ENCODE measurements at places on chromosomes 7 and 10.

DNA sequence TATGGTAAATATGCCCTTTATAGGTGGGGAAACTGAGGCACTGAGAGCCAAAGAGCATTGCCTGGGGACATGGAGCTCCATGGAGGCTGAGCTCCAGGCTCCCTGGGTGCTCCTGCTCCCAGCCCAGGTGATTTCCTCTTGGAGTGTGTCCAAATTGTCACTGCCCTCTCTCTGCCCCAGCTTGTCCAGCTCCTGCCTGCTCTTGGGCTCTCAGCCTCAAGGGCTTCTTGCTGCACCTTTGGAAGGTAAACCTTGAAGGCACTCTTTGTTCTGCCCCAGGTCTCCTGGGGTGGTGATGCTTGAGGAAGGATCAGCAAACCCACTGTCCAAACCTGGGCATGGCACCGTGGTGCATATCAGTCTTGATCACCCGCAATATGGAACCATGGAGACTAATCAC lies 166.1 kb downstream of the RPS24 start:
- DNase-seq = no peak

DNA sequence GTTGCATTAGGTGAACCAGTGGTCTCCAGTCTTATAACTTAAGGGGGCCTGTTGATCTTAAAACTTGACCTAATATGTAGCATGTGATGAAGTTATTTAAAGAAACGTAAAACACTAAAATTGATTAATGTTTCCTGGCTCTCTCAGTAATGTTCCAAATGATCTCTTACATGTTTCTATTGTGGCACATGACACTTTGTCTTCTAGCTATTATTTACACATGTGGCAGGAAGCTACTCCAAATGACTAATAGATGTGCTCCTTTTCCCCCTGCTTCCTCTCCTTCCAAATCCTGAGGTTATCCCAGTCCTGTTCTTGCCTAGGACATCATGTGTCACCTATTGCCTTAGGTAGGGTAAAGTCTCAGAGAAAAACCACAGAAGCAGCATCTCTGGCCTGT lies 89.4 kb downstream of the FAS start:
- no peak for DNase-seq

- no peak for DNase-seq
Measured at GRCh38 chr10:59283456-59284091, 78.8 kb downstream of the FAM13C start.

DNA sequence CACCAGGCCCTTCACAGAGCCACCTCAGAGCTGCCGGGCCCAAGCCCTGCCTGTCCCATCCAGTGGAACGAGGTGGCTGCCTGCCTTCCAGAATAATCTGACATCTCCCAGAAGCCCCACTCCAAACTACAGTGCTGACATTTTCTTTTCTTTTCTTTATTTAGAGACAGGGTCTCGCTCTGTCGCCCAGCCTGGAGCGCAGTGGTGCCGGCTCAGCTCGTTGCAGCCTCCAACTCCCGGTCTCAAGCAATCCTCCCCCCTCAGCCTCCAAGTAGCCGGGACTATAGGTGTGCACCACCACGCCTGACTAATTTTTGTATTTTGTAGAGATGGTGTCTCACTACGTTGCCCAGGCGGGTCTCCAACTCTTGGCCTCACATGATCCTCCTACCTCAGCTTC lies 346 bp downstream of the TMEM270 start:
- DNase-seq = no peak

- DNase-seq = no peak
Measured at GRCh38 chr7:151637781-151638261, 118.1 kb upstream of the RHEB start.

DNA sequence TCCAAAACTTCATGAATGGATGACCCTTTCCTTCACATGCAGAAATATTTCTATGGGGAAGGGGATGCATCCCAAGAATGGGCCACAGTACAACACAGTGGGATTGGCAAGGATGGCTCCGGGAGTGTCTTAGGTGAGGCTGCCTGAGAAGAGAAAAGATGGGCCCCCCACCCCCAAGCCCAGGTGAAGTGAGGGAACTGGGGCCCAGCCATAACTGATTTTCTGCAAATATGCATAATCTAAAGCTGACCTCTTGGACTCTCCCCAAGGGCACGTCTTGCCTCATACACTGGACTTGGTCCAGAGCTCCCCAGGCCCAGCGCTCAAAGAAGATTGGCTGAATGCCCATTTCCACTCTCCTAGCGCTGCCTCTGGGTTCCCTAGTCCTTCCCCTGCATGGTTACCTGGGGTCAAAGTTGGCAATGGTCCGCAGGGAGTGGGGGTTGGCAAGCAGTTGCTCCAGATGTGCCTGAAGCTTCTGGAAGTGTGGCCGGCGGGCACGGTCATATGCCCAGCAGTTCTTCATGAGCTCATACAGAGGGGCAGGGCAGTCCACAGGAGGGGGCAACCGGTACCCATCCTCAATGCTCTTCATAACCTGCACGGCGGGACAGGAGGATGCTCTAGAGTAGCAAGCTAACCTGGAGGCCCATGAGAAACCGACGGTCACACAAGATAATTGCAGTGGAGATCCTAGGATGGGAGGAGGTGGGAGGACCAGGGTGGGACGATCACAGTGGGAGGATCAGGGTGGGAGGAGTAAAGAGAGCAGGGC lies 12.3 kb downstream of the ZYX start:
- DNase-seq = no peak

- DNase-seq = no peak
Measured at GRCh38 chr7:99258501-99258900, 14.1 kb upstream of the MYH16 start.

- DNase-seq = no peak
Measured at GRCh38 chr7:150914966-150915365, 62.6 kb downstream of the AOC1 start.

DNA sequence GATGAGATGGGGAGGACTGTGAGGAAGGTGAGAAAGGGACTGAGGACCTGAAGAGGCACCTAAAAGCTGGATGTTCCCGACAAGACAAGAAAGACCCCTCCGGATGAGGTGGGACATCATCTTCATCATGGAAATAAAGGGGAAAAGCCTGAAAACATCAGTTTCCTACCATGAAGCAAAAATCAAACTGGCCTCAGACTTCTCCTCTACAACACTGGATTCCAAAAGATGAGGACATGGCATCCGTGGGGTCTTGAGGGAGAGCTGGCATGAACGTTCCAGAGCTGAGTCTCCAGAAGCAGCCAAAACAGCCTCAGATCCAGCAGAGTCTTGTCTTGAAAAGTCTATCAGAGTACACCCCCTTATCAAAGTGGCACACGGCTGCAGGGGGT lies 44.5 kb downstream of the DIP2C start:
- DNase-seq = no peak

- no peak for DNase-seq
Measured at GRCh38 chr7:87127019-87127418, 25.2 kb upstream of the DMTF1 start.

GRCh38 chr10:54133203-54133602 lies 667.8 kb downstream of the PCDH15 start:
- DNase-seq = no peak

DNA sequence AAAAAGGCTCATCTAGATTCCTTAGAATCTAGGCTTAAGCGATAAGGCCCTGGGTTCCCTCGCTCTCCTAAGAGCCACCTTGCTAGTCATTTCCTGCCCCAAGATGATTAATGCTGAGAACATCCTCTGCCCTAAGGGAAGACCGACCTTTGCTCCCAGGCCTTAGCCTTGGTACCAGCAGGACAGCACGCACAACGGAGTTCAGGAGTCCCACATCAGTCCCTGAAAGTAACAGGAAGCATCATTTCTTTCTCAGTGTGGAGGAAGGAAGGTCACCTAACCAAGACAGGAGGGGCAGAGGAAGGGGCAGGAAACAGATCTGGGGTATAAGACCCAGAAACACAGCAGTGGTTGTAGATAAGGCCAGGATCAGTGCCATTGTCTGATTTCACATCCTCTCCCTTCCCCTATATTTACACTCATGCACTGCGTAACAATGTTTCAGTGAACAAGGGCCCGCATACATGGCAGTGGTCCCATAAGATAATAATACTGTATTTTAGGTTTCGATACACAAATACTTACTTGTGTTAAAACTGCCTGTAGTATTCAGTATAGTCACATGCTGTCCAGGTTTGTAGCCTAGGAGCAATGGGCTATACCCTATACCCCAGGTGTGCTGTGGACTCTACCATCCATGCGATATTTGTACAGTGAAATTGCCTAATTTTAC lies 8.1 kb upstream of the FAM107B start:
- peak; percentile 10 for DNase-seq

DNA sequence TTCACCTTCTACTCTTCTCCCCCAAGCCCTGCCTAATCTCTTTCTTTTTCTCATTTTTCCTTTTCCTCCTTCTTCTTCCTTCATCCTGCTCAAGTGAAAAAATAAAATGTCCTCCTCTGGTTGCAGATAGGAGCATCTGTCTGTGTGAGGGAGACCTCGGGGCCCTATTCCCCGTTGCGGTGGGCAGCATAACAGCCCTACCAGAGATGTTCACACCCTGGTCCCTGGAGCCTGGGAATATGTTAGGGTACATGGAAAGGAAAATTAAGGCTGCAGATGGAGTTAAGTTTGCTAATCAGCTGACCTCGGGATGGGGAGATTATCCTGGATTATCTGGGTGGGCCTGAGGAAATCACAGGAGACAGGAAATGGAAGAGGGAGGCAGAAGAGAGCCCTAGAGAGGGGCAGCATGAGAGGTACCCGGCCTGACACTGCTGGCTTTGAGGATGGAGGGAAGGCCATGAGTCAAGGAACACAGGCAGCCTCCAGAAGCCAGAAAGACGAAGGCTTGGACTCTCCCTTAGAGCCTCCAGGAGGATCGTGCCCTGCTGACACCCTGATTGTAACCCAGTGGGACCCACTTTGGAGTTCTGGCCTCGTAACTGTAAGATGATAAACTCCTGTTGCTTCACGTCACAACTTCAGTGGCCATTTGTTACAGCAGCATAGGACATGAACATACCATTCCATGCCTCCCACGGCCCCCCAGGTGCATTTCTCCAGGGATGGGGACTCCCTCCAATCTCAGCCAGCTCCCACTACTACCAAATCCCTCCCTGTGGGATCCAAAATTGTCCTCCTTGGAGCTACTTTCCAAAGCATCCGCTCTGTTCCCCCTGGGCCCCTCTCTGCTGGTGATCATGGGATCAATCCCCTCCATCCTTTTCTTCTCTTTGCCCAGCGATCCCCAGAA lies 39.0 kb upstream of the ZMIZ1 start:
- DNase-seq = no peak

DNA sequence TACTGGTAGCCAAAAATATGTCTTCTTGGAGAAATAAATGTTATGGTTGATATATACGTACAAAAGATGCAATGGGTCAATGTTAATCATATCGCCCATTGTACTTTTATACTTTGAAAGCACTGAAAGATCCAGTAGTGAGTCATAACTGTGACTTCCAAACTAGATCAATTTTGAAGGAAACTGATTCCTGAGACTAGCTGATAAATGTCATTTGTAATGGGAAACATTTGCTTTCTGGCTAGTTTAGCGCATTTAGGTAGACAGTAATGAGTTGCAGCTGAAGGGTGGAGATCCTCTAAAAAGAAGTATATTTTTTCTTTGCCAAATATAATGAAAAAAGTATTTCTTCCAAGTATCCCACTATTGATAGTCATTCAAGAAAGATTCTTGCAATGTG lies 53.5 kb upstream of the ARHGAP21 start:
- DNase-seq = no peak

GRCh38 chr10:119754936-119755335 lies 29.1 kb downstream of the INPP5F start:
- no peak for DNase-seq

- DNase-seq = no peak
Measured at GRCh38 chr7:116271161-116271913, 61.0 kb downstream of the TES start.

GRCh38 chr7:139857791-139858190 lies 28.7 kb downstream of the TBXAS1 start:
- no peak for DNase-seq

- DNase-seq = no peak
Measured at GRCh38 chr7:136446751-136447150, 421.7 kb upstream of the CHRM2 start.

- DNase-seq = no peak
Measured at GRCh38 chr7:42726066-42726785, 185.6 kb downstream of the C7orf25 start.

DNA sequence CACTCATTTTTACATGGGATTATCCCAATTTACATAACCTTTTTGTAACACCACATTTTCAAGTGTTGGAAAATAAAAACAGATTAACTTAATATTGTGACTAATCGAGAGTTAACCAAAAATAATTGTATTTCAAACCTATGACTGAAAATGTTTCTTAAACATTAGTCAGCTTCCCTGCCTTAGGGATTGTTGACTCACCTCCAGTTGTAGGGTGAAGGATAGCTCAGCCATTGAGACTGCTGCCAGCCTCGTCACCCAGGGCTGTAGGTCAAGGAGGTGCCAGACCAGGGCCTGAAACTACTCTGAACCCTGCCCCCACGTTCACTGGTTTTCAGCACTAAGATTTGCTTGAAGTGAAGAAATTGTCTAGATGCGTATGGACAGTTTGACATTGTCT lies 351.2 kb downstream of the GFRA1 start:
- DNase-seq = no peak

- DNase-seq = no peak
Measured at GRCh38 chr7:67631476-67631875, 634.8 kb downstream of the TYW1 start.

DNA sequence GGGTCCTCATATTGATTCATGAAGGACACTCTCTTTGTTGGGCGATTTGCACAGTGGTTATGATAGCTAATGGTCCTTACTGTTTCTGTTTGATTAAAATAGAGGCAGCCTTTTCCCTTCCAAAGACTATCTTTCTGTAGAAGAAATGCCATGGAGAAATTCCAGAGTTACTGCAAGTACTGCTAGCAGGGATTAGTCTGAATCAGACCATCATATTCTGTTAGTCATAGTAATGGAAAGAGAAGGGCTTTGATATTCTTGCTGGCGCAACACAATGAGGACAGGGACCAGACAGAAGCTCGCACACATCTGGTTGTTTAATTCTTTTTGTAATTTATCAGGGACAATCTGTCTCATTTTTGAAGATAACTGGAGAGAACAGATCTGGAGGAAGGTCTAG lies 304.5 kb upstream of the FZD8 start:
- DNase-seq = no peak

DNA sequence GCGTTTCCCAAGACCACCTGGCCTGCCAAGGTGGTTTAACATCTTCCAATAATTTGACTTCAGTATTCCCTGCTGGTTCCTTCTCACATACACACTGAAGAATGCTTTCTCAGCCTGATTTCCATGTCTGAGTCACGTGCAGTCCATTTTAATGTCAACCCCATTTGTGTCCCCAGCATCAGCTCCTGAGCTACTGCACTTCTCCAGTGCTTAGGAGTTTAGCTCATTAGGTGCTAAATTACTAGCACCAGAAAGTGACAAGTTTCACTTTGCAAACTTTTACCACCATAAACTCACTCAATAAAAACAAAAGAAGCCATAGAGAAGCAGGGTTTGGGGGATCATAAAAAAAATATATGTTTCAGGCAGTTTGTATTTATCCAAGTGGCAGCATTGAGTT lies 279.3 kb upstream of the SORCS1 start:
- DNase-seq = no peak

DNA sequence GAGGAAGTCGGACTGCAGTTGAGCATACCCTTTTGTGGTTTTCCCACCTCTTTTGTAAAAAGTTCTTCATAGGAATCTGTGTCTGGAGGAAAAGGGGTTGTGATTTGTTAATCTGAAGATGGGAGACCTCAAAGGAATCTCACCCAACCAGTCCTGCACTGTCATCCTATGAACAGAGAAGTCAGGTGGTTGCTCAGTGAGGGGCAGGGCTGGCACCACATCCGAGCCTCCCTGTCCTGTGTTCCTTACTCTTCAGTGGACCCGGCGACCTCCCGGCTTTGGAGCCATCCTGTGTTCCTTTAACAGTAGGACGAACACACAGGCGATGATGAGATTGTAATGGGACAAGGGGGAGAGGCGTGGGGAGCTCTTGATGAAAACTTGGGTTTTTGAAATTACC lies 2.8 kb upstream of the MGMT start:
- no peak for DNase-seq
